Airway epithelial cell (primary cell): ENCODE measurements at places on chromosomes 5 and 9. TPM values are rescaled to one million over a fixed set of nuclear protein-coding genes. Genes with fewer than 3 reads are reported as not detected.

PCDHA5 gene
- total RNA-seq: not detected in 2 replicates

ABCA1 gene
- 5.2 and 5.3 TPM in 2 replicates for total RNA-seq

CCDC192 gene
- not detected in 2 replicates for total RNA-seq

NR6A1 gene
- 1.4 TPM in 2 replicates for total RNA-seq

RASEF gene
- total RNA-seq: 7.5 and 8.3 TPM in 2 replicates

DMGDH gene
- total RNA-seq: not detected in 2 replicates

AGXT2 gene
- total RNA-seq: not detected in 2 replicates

C5orf46 gene
- 3.7 TPM in 1 of 2 replicates, not detected in the other for total RNA-seq

BARX1 gene
- not detected in 2 replicates for total RNA-seq

GFI1B gene
- not detected in 2 replicates for total RNA-seq

FOXD4L5 gene
- total RNA-seq: not detected in 2 replicates

LIFR gene
- total RNA-seq: 1.1 and 2.2 TPM in 2 replicates

KIF4B gene
- total RNA-seq: not detected in 2 replicates

ANKRD20A1 gene
- total RNA-seq: not detected in 2 replicates

GABRB2 gene
- total RNA-seq: not detected in 2 replicates

SPAG8 gene
- not detected in 2 replicates for total RNA-seq

SYNPO gene
- 7.3 and 8.6 TPM in 2 replicates for total RNA-seq

ZNF618 gene
- total RNA-seq: 8.0 and 9.0 TPM in 2 replicates

ST8SIA4 gene
- 0.05 and 0.14 TPM in 2 replicates for total RNA-seq

GAS1 gene
- total RNA-seq: 5.9 and 6.5 TPM in 2 replicates

EDIL3 gene
- 2.0 and 2.9 TPM in 2 replicates for total RNA-seq

SLC34A3 gene
- total RNA-seq: 0.14 TPM in 1 of 2 replicates, not detected in the other

ADAMTS19 gene
- under 0.01 and 0.35 TPM in 2 replicates for total RNA-seq

LRRTM2 gene
- 0.07 TPM in 1 of 2 replicates, not detected in the other for total RNA-seq

VLDLR gene
- total RNA-seq: 11.8 and 15.2 TPM in 2 replicates

SLIT3 gene
- 0.88 and 1.3 TPM in 2 replicates for total RNA-seq

ZNF622 gene
- 34.4 and 39.4 TPM in 2 replicates for total RNA-seq

ZBTB5 gene
- 9.5 and 9.7 TPM in 2 replicates for total RNA-seq

SLCO6A1 gene
- 0.14 TPM in 1 of 2 replicates, not detected in the other for total RNA-seq

RNF38 gene
- total RNA-seq: 3.7 and 5.9 TPM in 2 replicates

ANKRD55 gene
- total RNA-seq: not detected in 2 replicates

FABP6 gene
- 0.56 and 0.70 TPM in 2 replicates for total RNA-seq

CERCAM gene
- 57.5 and 64.2 TPM in 2 replicates for total RNA-seq

PPP3R2 gene
- not detected in 2 replicates for total RNA-seq

DDX4 gene
- not detected in 2 replicates for total RNA-seq

PCDHB7 gene
- total RNA-seq: not detected in 2 replicates

PCDHGA7 gene
- 0.92 and 1.2 TPM in 2 replicates for total RNA-seq

IL31RA gene
- 0.28 and 0.42 TPM in 2 replicates for total RNA-seq

HNRNPH1 gene
- total RNA-seq: 274 and 292 TPM in 2 replicates

PCDH12 gene
- 0.21 TPM in 1 of 2 replicates, not detected in the other for total RNA-seq

CCNO gene
- 1.8 and 3.5 TPM in 2 replicates for total RNA-seq

STPG3 gene
- total RNA-seq: not detected in 2 replicates

CHSY3 gene
- 0.56 and 0.65 TPM in 2 replicates for total RNA-seq

LCN9 gene
- total RNA-seq: not detected in 2 replicates
